Stimulated activated CD8-positive, alpha-beta memory T cell treated with anti-CD3 and anti-CD28 coated beads, Interleukin-2, amount 100 ng/mL, for 48 hours (primary cell): ENCODE measurements at places on chromosomes 5 and 9.

DNA sequence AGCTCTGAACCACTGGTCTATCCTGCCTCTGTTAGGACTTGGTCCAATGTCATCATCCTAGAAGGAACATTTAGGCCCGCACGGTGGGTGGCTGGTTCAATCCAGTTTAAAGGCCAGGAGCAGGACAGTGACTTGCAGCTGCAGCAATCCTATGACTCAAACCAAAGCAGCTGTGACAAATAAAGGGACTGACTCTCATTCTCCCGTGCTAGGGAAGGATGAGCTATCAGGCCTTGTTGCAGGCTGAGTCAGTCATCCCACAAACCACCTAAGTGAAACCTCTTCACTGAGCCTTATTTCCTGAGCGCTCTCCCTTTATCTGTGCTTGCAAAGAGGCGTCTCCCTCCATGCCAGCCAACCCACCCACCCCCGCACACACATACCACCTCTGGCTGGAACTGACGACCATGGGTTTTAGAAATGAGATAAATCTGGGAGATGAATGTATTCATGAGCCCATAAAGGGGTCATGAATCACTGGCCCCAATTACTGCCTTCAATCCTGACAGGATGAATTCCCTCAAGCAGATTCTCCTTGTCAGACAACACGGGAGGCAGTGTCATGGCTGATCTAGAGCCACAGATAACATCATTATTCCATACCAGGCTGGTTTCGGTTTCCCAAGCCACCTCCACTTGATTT lies 93.4 kb downstream of the KCNIP1 start:
- DNase-seq, result peak; percentile 27

DNA sequence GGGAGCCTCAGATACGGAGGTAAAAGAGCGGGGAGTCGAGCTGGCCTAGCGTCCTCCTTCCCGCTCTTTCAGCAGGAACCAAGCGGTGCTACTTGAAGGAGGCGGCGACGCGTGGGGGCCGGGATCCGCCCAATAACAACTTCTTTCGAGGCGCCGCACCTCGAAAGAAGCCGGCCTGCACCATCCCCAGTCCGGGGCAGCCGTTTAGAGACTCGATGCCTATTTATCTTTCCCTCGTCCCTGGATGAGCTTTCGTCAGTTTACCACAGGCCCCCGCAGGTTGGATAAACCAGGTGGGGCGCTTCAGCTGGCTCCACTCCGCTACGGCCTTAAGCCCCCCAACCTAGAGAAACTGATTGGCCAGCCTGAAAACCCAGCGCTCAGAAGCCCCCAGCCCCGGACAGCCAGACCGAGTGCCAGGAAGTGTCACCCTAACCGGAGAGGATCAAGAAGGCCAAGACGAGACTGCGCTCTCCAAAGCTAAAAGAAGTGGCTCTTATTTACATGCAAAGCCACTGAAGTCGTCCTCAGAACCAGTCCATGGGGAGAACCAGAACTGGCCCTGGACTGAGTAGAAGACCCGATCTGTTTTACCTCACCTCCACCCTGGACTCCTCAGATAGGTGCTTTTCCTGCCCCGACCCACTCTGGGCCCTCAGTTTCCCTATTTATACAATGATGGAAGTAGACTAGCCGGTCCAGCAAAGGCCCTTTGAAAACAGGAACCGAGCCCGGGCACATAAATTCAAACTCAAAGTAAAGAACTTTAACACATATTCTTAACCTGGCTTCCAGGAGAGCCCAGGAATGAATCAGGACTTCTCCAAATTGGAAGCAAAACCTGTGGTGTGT lies 1.4 kb downstream of the HAND1 start:
- DNase-seq, result no peak

GRCh38 chr9:116945817-116946216 lies 258.7 kb downstream of the TRIM32 start:
- DNase-seq, result no peak

DNA sequence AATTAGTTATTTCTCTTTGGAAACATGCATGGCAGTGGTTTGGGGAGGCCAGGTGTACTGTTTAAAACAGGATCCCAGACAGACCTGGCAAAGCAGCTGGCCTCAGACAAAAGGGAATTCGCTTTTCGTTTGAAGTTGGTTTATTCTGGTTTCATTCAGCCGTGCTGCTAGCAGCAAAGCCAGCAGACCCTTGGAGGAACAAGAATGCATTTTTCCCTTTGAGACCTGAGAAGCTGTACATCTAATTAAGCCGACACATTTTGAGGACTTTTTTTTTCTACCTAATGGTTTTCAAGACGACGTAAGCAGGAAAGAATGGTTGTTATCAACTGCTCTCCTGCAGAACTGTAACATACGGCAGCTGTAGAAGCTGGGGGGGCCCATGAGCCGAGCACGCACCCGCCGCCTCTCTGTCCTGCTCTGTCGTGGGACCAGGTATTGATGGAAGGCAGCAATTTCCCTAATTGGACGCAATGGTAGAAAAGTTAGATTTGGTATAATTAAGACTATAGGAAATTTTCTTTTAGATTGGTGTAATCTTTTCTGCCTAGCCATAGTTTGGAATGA lies 13.6 kb downstream of the PLEKHG4B start:
- DNase-seq, result no peak

DNA sequence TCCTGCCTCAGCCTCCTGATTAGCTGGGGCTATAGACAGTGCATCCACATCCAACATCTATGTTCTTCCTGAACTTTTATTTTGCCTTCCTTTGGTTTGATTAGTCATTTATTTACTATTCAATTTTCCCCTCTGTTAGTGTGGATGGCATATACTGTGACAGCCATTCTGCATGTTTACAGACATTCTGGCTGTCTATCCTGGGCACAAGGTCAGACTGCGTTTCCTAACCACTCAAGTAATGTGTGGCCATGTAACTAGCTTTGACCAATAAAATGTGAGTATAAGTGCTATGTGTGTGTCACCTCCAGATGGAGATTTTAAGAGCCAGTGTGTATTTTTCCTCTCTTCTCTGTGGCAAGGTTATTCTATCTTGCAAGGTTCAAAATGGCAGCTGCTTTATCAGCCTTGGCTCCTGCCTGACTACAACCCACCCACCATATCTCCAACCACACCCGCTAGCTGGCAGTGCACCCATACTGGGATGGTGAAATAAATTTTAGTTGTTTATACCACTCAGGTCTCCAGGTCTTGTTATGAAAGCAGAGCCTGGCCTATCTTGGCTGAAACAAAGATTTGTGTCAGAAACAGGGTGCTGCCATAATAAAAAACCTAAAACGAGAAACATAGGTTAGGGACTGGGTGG lies 32.2 kb downstream of the PDE6A start:
- DNase-seq, result no peak

DNA sequence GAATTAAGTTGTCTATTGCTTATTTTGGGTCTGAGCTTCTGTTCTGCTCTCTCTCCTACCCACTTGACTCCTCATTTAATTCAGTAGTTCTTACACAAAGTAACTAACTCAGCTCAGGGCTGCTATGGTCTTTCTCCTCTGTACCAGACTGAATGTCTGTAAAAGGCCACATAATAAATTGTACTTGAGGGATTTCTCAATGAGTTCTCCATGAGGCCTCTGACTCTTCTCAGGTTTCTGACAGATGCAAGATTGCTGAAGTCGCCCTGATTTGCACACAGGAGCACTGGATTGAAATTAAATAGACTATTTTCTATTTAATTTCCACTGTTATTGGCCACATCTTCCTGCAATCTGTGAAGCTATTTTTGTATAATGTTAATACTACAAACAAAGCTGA lies 2.9 kb downstream of the IQGAP2 start:
- DNase-seq, result no peak

DNA sequence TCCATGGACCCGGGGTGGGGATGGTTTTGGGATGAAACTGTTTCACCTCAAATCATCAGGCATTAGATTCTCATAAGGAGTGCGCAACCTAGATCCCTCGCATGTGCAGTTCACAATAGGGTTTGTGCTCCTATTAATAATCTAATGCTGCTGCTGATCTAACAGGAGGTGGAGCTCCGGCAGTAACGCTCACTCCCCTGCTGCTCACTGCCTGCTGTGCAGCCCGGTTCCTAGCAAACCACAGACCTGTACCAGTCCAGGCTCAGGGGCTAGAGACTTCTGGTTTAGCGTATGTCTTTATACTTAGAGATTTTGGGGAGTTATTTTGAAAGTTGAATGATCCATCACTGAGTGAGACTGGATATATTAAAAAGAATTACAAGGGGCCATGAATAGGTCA lies 50.2 kb downstream of the RICTOR start:
- DNase-seq, result no peak

DNA sequence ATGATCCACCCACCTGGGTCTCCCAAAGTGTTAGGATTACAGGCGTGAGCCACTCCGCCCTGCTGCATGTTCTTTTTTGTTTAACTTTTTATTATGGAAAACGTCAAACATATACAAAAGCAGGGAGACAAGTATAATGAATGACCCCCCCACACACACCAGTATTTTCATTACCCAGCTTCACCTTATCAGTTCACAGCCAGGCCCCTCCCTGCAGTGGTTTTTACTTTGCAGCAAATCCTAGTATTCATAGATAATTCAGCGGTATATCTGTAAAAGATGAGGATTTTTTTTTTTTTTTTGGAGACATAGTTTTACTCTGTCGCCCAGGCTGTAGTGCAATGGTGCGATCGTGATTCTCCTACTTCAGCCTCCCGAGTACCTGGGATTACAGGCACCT lies 2.3 kb downstream of the POMT1 start:
- DNase-seq, result no peak

DNA sequence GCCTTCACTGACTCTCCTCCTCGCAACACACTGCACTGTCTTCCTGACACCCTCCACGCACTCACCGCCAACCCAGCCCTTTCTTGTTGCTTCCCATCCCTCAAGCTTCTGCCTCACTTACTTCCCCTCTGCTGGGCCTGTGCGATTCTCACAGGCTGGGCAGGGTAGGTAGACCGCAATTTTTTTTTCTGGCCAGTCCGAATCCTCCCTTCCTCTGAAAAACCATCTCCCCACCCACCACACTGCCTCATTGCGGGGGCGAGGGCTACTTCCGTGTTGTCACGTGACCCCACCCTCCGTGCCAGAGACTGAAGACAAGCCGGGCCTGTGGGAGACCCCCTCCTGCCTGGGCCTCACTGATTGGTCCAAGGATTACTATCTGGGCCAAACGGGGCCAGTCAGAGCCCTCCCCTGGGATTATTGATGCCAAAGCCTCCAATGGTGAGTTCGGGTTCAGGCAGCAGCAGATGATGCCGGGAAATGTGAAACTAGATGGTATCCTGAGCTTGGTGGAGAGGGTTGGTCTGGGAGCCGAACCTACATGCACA lies 73.1 kb downstream of the STK10 start:
- peak; percentile 85 for DNase-seq

DNA sequence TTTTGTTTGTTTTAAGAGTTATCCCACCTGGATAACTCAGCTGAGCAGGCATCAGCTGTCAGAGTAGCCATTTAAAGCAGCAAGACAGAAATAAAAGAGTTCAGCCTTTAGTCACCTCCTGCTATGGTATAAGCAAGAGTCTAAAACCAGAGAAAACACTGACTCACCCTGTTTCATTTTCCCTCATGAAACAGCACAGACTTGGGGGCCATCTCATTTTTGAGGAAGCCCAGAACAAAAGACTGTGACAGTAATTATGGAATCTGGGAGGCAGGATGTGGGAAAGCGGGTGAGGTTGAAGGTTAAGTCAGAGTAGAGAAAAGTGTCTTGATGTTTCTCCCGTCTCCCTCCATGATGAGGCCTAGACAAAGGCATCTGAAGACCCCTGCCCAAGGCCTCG lies 90.2 kb upstream of the FAM174A start:
- DNase-seq, result no peak

GRCh38 chr9:6552033-6552432 lies 93.5 kb downstream of the GLDC start:
- DNase-seq, result no peak

DNA sequence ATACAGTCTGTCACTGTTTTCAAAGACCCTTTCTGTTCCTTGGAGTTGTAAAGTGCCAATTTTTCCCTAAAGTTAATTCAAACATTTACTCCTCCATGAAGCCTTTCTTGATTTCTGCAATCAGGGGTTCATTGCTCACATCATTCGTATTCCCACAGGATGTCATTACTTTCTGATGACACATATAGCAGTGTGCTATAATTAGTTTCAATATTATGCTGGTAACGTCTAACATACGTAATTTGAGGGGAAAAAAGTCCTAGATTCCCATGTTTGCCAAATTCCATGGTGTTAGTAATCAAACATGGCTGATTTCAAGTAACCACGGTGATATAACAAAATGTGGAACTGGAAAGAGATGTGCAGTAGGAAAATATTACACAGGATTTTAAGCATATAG lies 468.2 kb upstream of the MEF2C start:
- no peak for DNase-seq

DNA sequence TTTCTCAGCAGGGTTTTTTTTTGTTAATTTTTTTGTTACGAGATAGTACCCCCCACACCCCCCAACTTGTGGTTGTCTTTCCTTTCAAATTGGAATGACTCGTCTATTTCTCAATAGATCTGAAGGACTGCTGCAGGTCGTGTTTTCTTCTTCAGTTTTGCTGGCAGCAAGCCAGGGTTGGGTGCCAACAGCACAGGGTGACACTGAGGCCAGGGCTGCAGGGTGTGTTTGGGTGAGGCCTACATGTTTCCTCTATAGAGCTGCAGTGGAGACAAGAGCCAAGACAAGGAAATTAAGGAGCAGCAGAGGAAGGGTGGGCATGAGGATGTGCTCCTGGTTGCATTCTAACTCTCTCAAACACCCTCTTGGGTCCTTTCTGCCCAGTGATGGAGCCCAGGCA lies 52.2 kb downstream of the NXNL2 start:
- no peak for DNase-seq

DNA sequence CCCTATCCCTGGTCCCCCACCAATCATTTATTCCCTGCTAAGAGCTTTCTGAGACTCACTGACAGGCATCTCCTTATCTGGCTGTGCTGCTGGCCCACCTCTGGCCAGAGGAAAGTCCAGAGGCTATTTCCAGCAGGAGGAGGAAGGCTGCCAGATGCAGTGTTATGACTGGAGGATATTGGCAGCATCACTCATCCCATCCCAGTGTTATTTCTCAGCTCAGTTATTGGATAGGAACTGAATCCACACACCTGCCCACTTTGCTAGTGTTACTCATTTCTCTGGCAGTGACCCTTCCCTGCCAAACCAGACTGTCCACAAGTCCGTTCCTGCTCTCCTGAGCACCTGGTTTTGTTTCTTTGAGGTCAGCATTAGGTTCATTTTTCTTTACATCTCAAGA lies 228.2 kb downstream of the GRIA1 start:
- no peak for DNase-seq

GRCh38 chr5:65707663-65708062 lies 14.2 kb downstream of the SGTB start:
- no peak for DNase-seq

- DNase-seq, result no peak
Measured at GRCh38 chr9:1049641-1050040, 516 bp upstream of the DMRT2 start.

GRCh38 chr9:132699956-132700355 lies 29.7 kb downstream of the GTF3C4 start:
- DNase-seq, result no peak
